Aortic smooth muscle cell (primary cell): ENCODE measurements at places on chromosomes 13 and 19. TPM values are rescaled to one million over a fixed set of nuclear protein-coding genes. Genes with fewer than 3 reads are reported as not detected.

The FXYD7 gene
- total RNA-seq: not detected in 2 replicates

The ELSPBP1 gene
- not detected in 2 replicates for total RNA-seq

The ZNF296 gene
- 0.25 TPM in 1 of 2 replicates, not detected in the other for total RNA-seq

The DEDD2 gene
- 11.2 and 15.5 TPM in 2 replicates for total RNA-seq

The CABP5 gene
- total RNA-seq: not detected in 2 replicates

The SERPINE3 gene
- total RNA-seq: under 0.01 TPM in 1 of 2 replicates, not detected in the other

The CELF5 gene
- not detected in 2 replicates for total RNA-seq
